ENCODE measurements at places on chromosomes 12 and 14.

GRCh38 chr12:93784339-93785086, 107.3 kb downstream of the CRADD start:
- peak; percentile 76 for DNase-seq

GRCh38 chr12:117680312-117680711, 288.5 kb downstream of the KSR2 start:
- DNase-seq = peak; percentile 22

GRCh38 chr12:31900271-31900670, 58.9 kb upstream of the RESF1 start:
- DNase-seq = no peak

- no peak for DNase-seq
These were observed 48.5 kb upstream of the RIMBP2 start for GRCh38 chr12:130764475-130765185.

DNA sequence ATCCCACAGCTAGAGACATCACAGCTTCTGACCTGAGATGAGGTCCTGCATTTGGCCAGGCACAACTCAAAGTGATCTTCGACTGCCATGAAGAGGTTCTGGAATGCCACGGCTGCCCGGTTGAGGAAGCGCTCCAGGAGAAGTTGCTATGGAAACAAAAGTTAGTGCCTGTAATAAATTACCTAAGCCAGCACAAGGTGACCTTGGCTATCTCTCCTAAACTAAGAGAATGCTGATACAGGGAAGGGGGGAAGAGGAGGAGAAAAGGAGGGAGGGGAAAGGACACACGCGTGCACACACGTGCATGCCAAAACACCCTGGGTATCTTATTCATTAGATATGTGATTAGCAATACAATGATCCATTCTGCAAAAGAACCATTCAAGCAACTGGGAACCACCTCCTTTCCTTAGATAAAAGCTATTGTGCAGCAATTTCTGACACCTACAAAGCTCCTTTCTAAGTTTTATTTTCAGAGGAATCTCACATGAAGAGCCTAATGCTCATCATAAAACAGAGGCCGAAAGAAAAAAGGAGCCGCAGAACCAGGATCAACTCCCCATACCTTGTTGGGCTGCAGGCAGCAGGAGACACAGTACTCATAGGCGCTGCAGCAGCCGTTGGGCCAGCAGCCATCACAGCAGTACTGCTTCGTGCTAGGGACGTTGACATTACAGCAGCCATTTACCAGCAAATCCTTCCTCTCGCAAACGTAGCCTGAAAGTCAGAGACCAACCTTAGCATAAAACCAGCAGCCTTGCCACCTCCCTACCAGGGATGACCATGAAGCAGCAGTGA, 17.9 kb downstream of the SPRING1 start:
- no peak for DNase-seq

GRCh38 chr12:85825746-85826145, 10.5 kb downstream of the RASSF9 start:
- no peak for DNase-seq

DNA sequence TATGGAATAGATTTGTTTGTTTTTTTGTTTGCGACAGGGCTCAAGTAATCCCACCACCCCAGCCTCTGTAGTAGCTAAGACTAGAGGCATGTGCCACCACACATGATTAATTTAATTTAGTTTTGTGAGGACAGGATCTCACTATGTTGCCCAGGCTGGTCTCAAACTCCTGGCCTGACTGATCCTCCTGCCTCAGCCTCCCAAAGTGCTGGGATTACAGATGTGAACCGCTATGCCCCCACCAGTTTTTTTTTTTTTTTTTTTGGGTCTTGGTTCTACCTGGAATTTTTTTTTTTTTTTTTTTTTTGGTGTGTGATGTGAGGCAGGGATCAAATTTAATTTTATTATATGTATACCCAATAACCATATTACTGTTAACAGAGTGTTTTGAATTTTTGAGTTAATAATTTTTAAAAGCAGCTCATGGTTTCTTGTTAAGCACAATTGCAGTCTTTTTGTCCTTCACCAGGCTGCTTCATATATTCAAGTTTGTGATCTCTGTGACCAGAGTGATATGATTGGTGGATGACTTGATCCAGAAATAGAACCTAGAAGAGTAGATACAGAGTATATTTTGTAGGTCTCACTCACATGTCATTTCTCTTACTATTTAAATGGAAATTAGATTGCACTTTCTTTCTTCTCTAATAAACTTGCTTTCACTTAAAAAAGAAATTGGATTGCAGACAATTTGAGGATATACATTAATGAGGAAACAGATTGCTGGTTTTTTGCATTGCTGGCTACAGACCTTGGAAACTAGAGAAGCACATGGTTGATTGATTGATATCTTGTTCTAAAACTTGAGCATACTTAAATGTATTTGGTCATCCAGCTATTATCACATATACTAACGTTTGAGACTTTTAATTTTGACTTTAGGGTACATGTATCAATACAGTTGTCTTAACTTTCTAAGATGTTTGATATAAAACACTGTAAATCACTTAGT, 13.2 kb downstream of the ADIPOR2 start:
- no peak for DNase-seq

GRCh38 chr12:76548222-76548837, 11.2 kb downstream of the OSBPL8 start:
- no peak for DNase-seq
